ENCODE measurements at places on chromosomes 11 and 22.

- peak; percentile 72 for DNase-seq
Observed at GRCh38 chr11:114821621-114822412, 143.5 kb downstream of the NXPE2 start.

GRCh38 chr22:46357711-46358520 is 22.4 kb downstream of the TRMU start:
- DNase-seq, result no peak

- peak; percentile 21 for DNase-seq
Observed at GRCh38 chr11:12102588-12103410, 7.6 kb upstream of the MICAL2 start.

GRCh38 chr11:77854838-77855237 is 33.9 kb downstream of the AAMDC start:
- DNase-seq, result no peak

DNA sequence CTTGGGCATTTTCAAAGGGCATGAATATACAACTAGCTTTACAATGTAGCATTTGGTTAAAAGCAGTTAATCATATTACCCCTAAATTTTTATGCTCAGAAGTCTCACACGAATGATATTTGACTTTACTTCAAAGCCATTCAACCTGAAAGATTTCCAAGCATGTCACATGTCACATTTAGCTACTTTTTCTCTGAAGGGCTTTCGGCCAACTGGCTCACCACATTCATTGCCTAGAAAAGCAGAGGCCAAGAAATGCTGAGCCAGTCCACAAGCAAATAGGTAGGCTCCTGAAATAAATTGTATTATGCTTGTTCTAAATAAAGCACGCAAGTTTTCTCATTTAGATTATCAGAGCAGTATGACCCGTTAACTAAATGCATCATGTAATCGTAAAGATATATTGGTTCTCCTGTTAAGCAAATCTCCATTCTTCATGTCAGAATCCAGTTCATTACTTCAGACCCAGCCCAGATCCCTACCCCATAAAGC is 30.6 kb downstream of the PAX6 start:
- DNase-seq, result no peak

- DNase-seq, result no peak
Observed at GRCh38 chr22:36252754-36253522, at the start of gene APOL1. APOL1 (plus strand) TSS chr22:36253133; CDS start chr22:36254956, 1,823 bp downstream.

DNA sequence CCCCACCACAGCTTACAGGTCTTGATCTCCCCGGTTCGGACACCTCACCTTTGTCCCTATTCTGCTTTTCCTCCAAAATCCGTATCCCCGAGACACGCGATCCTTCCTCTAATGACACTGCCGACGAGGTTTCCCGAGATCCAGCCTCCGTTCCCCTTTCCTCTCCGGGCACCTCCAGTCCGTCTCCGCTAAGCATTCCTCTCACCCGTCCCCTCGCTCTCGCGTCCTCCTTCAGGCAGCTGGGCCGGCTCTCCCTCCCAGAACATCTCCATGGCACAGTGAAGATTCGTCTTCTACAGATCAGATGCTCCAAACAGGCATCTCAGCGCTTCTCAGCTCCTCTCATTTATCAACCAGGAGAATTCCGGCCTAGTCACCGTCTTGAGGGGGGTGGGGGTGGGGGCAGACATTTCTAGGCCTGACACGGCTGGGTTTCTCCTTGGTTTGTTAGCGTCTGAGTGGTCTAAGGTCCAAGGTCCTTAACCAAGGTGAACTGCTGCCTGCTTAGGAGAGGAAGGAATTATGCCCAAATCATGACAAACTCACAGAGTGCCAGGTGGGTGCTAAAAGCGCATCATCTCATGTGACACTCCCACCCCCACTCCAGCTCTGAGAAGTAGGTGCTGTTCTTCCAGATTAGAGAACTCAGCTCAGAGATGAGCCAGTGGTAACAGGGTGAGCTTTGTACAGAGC is at the start of gene SPTBN2:
SPTBN2 (minus strand) TSS at position 524 of the 693 bp plus-strand sequence. CDS start 7,976 bp downstream, outside the sequence.
- peak; percentile 81 for DNase-seq

GRCh38 chr11:91587131-91587530 is 637.5 kb upstream of the FAT3 start:
- DNase-seq, result no peak

GRCh38 chr11:13594044-13594443 is 74.4 kb upstream of the FAR1 start:
- no peak for DNase-seq

DNA sequence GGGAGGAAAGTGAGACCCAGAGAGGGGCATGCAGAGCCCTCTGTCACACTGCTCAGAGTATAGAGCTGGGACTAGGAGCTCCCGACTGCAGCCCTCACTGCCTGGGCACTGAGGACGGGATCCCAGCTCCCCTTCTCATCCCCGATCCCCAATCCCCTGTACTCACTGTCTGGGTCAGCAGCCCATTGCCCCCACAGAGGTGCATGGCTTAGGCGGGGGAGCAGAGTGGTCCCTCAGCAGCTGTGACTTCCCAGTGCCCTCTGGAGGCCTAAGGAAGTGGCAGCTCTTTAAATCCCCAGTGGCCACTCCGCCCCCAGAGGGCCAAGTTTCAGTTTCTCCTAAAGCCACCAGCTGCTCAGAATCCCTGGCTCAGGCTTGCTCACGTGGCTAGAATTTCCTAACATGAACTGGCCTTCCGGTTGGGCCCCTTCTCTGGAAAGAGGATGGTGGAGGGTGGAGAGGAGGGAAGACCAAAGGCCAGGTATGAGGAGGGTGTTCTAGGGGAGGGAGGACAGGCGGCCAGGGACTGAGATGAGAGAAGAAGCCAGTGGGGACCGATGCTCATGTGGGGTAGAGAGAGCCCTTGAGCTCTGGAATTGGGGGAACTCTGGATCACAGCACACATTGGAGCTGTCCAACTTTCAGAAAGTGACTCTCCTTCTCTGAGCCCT is at the start of gene BATF2:
BATF2 (minus strand) TSS at position 262 of the 671 bp plus-strand sequence; CDS start at position 205, 57 bp downstream.
- peak; percentile 72 for DNase-seq

GRCh38 chr11:65591939-65592857 is 3.4 kb downstream of the KCNK7 start:
- no peak for DNase-seq

DNA sequence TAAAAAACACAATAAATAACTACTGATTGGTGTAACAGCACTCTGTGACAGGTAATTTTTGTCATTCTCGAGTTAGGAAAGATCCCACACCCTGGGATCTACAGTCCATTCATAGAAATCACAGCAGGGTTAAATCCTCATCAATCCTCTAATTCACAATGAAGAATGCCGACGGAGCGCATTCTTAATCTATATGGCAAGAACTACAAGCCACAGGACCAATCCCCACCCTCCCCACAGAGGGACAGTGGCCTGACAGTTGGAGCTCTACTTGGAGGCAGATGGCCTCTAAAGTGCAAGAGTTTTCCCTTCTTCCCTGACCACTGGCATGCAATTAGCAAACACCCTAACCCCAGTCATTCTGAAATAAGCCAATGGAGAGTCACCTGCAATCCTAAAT is 34.2 kb downstream of the TCF20 start:
- no peak for DNase-seq

DNA sequence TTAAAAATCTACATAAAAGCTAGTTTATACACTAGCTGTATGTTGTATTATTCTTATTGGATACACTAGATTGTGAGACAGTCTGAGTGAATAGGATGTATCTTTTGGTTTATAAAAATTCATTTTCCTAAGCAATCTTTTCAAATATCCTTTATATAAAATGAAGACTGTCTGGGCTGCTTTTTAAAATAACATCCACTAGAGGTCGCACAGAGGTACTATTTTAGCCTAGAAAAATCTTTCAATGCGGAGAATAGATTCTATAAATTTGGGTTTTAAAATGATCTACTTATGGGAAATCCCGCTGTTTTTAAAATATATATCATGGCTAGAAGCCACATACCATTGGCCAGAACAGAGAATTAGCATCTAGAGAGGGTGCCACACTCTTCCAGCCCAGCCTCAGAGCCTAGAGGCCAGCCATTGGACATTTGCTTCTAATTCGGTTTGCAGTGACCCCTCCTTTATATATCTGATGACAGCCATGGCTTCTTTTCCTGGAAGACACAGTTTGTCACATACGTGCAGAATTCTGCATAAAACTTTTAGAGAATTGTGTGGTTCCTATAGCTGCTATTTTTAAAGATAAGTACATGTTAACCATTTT is 7.3 kb downstream of the C11orf97 start:
- DNase-seq, result no peak

DNA sequence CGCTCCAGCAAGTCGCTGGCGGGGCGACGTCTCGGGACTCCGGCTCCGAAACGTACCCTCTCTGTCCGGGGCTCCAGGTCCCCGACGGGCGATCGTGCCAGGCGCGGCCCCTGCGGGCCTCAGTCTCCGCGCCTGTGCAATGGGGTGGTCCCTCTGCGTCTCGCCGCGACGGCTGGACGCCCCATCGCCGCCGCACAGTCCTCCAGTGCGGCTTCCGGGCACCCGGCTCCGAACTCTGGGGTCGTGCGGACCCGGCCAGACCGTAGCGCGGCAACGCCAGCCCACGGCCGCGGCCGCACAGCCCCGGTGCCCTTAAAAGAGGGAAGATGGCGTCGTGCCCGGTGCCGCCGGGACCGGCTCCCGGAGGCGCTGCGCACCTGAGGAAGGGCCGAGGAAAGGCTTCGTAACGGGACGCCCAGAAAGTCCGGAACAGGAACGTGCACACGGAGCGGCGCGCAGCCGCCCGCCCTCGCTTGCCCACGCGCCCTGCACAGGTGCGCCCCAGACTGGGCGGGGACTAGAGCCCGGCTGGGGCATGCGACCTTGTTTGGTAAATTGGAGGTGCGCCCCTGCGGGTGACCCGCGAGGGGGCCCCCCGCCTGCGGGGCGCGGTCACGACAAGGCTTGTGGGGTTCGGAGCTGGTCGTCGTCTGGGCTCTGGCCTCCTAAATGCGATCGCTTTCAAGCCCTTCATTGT is 525 bp downstream of the BIK start:
- peak; percentile 36 for DNase-seq

DNA sequence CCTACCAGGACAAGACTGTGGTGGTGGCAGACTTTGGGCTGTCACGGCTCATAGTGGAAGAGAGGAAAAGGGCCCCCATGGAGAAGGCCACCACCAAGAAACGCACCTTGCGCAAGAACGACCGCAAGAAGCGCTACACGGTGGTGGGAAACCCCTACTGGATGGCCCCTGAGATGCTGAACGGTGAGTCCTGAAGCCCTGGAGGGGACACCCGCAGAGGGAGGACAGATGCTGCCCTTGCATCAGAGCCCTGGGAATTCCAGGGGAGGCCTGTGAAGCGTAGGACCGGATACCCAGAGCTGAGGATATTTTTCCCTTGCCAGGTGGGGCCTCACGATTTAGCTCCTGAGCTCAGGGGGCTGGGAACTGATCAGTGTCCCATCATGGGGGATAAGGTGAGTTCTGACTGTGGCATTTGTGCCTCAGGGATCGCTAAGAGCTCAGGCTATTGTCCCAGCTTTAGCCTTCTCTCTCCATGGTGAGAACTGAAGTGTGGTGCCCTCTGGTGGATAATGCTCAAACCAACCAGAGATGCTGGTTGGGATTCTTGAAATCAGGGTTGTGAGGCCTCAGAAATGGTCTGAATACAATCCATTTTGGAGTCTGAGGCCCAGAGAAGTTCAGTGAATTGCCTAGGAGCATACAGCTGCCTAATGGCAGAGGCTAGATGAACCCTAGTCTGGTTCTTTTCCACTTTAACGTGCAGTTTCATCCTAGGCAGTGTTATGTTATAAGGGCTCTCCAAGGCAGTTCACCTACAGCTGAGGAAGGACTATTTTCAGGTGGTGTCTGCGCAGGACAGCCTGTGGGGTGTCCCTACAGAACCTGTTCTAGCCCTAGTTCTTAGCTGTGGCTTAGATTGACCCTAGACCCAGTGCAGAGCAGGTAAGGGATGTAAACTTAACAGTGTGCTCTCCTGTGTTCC is 19.5 kb downstream of the PIK3IP1 start:
- peak; percentile 7 for DNase-seq

DNA sequence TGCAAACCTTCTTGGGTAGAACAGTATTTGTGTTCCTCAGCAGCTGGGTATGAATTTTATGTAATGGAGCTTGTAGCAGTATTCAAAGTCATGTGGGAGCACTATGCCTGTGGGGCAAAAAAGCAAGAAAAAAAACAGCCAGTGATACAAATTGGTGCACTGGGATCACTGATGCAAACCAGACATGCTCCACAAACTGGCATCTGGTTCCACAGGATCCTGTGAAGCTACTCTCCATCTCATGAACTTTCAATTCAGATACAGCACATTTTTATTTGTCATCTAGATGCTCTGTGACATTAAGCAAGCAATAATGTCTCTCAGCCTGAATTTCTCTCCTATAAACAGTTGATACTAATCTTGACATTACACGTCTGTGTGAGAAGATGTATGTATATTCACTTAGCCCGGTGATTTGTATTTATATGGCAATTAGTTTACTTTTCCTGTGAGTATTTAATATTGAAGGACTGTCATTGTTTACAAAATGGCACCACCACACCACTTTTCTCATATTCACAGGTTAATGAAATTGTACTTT is 208.5 kb upstream of the GRIA4 start:
- no peak for DNase-seq

DNA sequence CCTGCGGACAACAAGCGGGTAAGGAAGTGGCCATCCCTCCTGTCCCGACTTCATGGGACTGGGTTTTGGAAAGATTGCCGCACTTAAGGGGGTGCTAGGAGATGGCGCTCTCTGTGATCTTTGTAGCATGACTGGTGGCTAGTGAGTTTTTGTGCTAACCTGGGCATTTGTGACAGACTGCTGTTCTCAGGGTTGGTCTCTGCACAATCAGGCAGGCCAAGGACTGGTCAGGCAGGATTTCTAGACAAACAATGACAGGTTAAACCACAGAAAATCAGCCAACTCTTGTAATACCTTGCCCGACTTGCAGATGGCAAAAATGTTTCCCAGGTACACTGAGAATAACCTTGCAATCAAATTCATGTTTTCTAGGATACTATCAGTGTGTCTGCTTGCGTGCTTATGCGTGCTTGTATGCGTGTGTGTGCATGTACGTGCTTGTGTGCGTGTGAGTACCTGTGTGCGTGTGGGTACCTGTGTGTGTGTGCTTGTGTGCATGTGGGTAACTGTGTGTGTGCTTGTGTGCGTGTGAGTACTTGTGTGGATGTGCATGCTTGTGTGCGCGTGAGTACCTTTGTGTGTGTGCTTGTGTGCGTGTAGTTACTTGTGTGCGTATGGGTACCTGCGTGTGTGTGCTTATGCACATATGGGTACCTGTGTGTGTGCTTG is 25.6 kb upstream of the SORL1-AS1 start:
- no peak for DNase-seq

DNA sequence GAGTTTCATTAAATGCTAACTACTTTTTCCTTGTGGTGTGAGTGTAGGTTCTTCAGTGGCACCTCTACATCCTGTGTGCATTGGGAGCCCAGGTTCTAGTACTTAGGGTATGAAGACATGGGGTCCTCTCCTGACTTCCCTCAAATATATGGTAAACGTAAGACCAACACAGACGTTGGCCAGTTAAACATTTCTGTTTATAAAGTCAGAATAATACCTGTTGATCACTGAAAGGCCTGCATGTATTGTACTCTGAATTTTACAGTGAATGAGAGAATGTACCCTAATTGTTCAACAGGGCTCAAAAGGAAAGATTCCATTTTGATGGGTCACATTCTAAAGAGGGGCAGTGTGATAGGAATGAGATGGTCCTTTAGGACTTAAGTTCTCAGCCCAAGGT is 3.2 kb downstream of the RPL27A start:
- no peak for DNase-seq
